Activated naive CD8-positive, alpha-beta T cell treated with anti-CD3 and anti-CD28 coated beads for 36 hours (primary cell): ENCODE measurements at places on chromosomes 13 and 19. TPM values are rescaled to one million over a fixed set of nuclear protein-coding genes. Genes with fewer than 3 reads are reported as not detected.

- DNase-seq: no peak
- no peaks in the 10 kb centered on the region for H3K36me3 ChIP-seq
- H3K4me3 ChIP-seq: no peak overlapping the region
- H3K27ac ChIP-seq: no peak overlapping the region
- no peaks in the 10 kb centered on the region for H3K27me3 ChIP-seq
- H3K4me1 ChIP-seq: no peaks in the 10 kb centered on the region
Measured at GRCh38 chr13:35994131-35994966, 136.8 kb downstream of the DCLK1 start.

GRCh38 chr19:38081547-38082255, 142.3 kb downstream of the DPF1 start:
- no peak for DNase-seq
- H3K27me3 ChIP-seq: no peaks in the 10 kb centered on the region
- H3K36me3 ChIP-seq: peaks cover 3% of the 10 kb centered on the region
- no peak overlapping the region for H3K27ac ChIP-seq

DNA sequence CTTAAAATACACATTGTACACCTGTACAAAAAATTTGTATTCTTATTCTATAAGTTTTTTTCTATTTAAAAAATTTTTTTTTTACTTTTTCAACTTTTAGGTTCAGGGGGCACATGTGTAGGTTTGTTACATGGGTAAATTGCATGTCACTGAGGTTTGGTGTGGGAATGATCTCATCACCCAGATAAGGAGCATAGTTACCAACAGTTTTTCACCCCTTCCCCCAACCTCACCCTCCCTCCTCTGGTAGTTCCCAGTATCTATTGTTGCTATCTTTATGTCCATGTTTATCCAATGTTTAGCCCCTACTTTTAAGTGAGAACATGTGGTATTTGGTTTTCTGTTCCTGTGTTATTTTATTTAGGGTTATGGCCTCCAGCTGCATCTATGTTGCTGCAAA, 89.9 kb downstream of the CDK8 start:
- DNase-seq: no peak
- no peaks in the 10 kb centered on the region for H3K4me1 ChIP-seq
- H3K27me3 ChIP-seq: no peaks in the 10 kb centered on the region
- no peak overlapping the region for H3K27ac ChIP-seq
- peaks cover 5% of the 10 kb centered on the region for H3K36me3 ChIP-seq

Gene SMIM17
- not detected for total RNA-seq

Gene FAM216B
- not detected for total RNA-seq

Gene PRR22
- total RNA-seq: 14.1 TPM
